ENCODE measurements at places on chromosomes 3 and 15.
A peak's percentile ranks its signal among the peaks of the same experiment; 100 is the strongest.

GRCh38 chr3:48899273-48899672 is 591 bp upstream of the SLC25A20 start:
- DNase-seq = no peak

- peak; percentile 62 for DNase-seq
Observed at GRCh38 chr3:102092617-102093466, 243.5 kb downstream of the NFKBIZ start.

DNA sequence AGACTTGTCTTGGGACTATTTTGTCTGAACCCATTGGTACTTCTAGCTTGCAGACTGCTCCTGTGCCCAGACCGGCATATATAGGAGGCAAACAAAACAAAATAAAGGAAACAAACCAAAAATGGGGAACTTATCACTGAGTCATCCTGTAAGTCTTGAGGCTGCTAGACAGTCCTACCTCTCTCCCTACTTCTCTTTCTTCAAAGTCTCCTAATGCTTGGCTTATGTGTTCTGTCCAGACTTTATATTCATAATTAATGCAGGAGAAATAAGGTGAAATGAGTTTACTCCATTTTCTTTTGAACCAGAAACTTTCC is 266.2 kb downstream of the ZNF385D start:
- DNase-seq = no peak

DNA sequence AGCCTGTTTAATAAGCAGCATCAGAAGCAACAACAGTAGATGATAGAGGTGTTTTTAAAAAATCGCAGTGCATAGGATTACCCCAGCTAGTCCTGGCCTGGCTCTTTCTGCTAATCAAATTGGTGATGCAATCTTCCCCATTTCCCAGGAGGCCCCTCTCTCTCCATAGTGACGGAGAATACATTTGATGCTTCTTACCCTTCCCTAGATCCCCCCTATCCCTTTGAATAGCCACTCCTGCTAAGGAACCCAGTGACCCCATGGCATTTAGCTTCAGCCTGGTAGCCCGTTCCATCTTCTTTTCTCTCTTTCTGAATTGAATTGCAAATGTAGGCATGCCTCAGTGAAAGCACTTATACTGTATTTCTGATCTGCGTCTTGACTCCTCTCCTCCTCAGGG is 223.6 kb upstream of the GAP43 start:
- no peak for DNase-seq

DNA sequence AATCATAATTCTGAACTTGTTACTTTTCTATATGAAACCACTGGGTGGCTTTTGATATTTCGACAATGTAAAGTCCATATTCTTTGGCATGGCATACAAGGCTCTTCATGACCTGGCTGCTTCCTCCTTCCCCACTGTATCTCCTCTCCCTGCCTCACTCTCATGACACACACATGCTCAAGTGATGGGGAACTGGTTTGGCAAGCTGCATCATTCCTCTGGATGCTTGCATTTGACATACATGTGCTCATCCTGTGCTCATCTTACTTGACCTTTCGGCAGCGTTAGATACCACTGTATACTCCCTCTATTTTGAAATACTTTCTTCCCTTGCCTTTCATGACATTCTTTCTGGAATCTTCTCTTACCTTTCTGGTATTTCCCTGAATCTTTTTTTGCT is 51.8 kb upstream of the ZDHHC23 start:
- DNase-seq = no peak

DNA sequence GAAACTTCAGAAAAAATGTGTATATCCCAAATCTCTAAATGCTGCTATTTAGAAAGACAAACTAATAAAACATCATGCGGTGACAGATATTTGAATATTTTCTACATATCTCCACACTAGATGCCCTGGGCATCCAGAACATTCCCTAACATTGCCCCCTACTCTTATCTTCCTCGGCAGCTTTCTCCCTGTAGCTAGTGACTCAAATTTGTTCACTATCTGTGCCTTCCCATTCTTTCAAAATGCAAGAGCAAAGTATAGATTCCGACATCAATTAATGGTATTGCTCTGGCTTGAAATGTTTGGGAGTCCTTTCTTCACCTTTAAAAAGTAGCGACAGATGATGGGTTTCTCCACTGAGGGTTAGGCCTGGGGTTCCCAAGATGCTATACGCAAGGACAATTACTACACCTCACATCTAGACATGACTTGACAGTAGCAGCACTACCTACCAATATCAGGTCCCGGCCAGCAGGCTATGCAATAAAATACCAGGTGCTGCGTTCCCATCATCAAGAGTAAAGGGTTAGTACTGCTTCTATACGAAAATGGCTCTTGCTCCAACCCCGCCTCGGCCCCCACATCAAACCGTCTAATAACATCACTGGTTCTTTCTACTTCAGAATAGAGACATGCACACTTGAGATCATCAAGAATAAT is 631 bp downstream of the UBR1 start:
- DNase-seq = peak; percentile 21

GRCh38 chr3:38168151-38169026 is 3.1 kb downstream of the OXSR1 start:
- peak; percentile 86 for DNase-seq

GRCh38 chr15:35486296-35486695 is 59.7 kb downstream of the DPH6 start:
- no peak for DNase-seq

DNA sequence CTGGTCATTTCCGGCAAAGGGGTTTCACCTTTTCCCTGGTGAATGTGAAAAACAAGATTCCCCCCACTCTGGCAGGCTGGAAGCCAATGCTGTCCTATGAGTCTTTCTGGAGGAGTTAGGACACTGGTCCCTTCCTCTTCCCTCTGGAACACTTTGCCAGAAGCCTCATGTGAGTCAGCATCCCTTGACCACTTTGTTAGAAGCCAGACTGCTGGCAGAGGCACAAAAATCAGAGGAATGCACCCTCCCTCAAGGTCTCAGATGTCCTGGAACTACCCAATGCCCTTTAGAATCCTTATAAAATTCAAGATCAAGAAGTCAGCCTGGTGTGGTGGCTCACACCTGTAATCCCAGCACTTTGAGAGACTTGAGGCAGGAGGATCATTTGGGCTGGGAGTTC is 26.6 kb downstream of the ITGB5 start:
- peak; percentile 98 for DNase-seq

- DNase-seq = peak; percentile 82
Observed at GRCh38 chr15:71052356-71052755, 62.9 kb upstream of the THSD4 start.

- no peak for DNase-seq
Observed at GRCh38 chr15:41988896-41989572, 16.7 kb upstream of the EHD4 start.

GRCh38 chr3:172254542-172254941 is 193.7 kb downstream of the GHSR start:
- no peak for DNase-seq

- no peak for DNase-seq
Observed at GRCh38 chr3:119223511-119223910, 17.2 kb downstream of the B4GALT4 start.

GRCh38 chr3:15297608-15298350 is 34.6 kb downstream of the SH3BP5 start:
- DNase-seq = no peak

DNA sequence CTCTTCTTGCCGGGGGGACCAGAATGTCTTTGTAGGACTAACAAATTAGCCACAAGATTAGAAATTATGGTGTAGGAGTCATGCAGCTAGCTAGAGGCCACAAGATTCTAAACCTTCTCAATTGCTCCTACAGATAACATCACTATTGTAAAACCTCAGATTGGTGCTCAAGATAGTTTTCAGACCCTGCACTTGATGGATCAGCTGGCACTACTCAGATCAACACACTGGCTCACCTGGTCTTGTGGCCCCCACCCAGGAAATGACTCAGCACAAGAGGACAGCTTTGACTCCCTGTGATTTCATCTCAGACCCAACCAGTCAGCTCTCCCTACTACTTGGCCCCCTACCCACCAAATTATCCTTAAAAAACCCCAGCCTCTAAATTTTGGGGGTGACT is 124.1 kb upstream of the RASGRP1 start:
- no peak for DNase-seq

- peak; percentile 35 for DNase-seq
Observed at GRCh38 chr3:180250172-180250571, 213.4 kb upstream of the PEX5L start.

GRCh38 chr3:150759319-150759718 is 3.6 kb downstream of the SIAH2 start:
- DNase-seq = no peak

DNA sequence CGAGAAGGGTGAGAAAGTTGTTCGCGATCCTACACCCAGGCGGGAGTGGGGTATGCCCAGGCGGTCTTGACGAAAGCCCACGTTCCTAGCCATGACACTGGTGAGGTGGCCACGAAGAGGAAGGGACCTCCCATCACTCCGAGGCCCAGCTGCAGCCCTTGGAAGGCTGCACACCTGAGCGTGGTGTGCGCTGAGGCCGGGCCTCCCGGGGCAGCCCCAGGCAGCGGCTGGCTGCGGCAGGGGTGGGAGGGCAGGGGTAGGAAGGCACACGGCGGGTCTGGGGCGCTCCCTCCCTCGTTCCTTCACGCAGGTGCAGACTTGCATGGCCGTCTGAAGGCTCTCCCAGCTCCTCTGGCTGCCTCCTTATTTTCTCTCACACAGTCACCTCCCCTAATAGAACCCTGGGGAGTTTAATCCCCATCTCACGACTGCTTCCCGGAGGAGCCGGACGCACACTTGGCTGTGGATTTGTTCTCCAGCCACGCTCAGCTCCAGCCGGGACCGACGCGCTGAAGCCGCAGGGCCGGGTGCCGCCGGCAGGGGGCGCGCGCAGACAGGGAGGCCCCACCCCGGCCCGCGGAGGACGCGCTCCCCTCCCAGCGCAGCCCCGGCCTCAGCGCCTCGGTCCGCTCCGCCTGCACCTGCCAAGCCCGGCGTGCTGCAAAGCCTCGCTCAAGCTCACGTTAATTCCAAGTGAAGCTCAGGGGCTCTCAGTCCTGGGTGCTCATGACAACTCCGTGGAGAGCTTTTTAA is 37.8 kb upstream of the MUC4 start:
- no peak for DNase-seq

All from EL (cell line).